B cell (primary cell): ENCODE measurements at places on chromosomes 12 and 14.
A peak's percentile ranks its signal among the peaks of the same experiment; 100 is the strongest.

DNA sequence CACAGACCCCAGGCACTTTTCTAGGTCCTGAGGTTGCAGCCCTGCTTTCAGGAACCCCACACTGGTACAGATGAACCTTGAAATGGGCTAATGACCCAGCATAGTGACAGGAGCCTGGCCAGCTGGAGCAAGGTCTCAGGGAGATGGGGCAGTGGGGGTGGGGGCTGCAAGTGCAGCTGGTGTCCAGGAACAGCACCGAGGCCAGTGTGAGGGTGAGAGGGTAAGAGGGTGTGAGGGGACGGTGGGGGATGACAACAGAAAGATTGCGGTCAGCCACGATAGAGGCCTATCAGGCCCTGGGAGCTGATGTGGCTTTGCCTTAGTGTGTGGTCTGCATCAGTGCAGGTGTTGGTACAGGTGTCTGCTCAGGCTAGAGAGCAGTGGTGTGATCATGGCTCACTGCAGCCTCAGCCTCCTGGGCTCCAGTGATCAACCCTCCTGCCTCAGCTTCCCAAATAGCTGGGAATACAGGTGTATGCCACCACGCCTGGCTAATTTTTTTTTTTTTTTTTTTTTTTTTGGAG lies 59.7 kb downstream of the EP400 start:
- DNase-seq: no peak

DNA sequence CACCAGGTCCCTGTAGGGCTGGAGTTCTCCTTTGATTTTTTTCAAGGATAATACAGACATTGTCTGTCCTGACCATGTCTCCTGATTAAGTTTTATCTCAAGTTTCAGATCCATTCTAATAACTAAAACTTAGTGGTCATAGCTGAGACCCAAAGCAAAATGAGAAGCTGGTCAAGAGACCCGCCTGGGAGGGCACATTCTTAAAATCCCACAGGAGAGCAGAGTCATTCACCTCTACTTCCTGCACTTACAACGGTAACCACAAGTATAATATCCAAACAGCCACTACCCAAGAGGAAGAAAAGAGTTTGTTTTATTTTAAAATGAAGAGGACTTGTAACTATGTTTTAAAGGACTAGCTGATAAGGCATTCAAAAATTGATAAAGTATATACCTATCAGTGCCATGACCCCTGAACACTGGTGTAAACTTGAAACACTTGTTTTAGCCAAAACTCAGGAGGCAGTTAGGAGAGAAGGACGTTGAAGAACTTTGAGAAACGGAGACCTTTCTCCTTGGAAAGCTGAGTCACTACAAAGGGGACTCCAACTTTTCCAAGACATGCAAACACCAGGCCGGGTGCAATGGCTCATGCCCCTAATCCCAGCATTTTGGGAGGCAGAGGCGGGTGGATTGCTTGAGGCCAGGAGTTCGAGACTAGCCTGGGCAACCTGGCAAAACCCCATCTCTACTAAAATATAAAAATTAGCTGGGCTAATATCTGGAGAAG lies 478.2 kb downstream of the GLT1D1 start:
- no peak for DNase-seq

DNA sequence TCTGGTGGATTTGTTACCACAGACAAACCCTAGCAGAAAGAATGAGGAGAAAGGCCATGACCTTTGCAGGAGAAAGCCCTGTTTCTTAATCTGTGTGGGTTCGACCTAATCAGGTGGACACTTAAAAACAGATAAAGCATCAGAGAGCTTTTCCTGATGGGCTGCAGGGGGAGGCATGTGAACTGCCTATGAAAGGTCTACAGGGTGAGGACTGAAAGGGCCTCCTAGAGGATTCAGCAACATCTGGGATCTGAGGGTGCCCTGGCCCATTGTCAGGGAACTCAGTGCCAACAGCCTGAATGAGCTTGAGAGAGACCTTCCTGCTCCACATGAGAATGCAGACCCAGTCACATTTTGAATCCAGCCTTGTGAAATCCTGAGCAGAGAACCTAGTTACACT lies 178.8 kb upstream of the DDHD1 start:
- no peak for DNase-seq

DNA sequence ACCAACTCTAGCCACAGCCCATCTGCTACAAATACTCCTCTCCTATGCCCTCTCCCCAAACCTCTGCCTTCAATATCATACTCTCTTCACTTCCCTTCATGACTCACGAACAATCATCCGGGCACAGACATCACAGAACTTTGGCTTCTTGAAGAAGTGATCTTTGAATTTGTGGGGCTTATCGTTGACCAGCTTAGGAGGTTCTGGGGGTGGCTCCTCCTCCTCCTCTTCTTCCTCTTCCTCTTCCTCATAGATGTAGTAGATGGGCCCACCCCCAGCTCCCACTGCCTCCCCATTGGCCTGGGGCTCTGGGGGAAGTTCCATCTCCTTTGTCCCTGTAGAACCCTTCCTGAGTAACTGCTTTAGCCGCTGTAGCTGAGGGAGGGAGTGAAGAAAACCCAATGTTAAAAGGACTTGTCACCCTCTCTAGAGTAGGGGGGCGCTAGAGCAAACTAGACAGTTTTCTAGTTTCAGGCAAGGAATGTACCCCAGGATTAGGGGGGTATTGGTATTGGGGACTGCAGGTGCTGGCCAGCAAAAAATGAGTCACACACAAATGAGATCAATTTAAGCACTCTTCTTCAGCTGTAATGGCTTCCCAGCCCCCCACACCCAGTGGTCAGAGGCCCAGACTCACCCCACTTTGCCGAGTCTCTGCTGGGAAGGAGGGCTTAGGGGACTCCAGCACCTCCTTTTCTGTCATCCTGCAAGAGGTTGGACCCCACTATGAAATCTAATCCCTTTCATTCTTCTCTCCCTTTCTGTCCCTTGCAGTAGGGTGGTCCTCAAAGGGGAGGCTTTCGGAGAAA lies 1.8 kb downstream of the STAC3 start:
- no peak for DNase-seq

GRCh38 chr12:45540661-45541341 lies 188.7 kb upstream of the ARID2 start:
- no peak for DNase-seq

GRCh38 chr12:45648070-45648469 lies 81.4 kb upstream of the ARID2 start:
- DNase-seq: no peak

GRCh38 chr14:94748667-94749347 lies 21.1 kb downstream of the GSC start:
- no peak for DNase-seq

- DNase-seq: no peak
These were observed 63.5 kb downstream of the SLC38A1 start for GRCh38 chr12:46205294-46205693.

DNA sequence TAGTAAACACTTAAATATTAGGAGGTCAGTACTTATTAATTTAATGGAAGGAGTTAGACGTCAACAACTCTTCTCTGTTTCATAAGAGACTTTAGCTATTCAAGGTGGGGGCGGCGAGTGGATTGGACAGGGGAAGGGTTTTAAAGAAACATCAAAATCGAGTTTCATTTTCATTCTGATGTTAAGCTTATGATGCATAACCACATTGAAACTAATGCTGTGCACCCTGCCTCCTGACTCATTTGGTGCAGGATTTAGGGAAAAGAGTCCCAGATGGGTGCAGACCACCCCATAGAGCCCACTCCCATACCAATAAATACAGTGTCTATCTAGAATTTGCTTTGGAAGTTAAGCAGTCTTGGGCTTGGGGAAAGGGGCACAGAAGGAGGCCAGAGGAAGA lies 7.4 kb downstream of the ZBTB39 start:
- peak; percentile 55 for DNase-seq

GRCh38 chr12:100138048-100138802 lies 4.4 kb downstream of the BLTP3B start:
- peak; percentile 55 for DNase-seq

GRCh38 chr14:91242635-91243034 lies 1.9 kb downstream of the GPR68 start:
- DNase-seq: no peak

GRCh38 chr12:100331871-100332270 lies 25.0 kb upstream of the SLC17A8 start:
- DNase-seq: no peak

- DNase-seq: no peak
These were observed 111.4 kb downstream of the TMTC3 start for GRCh38 chr12:88253371-88253978.

GRCh38 chr14:65926935-65927700 lies 514.6 kb downstream of the FUT8 start:
- no peak for DNase-seq

GRCh38 chr12:55631733-55632132 lies 5.0 kb upstream of the OR10P1 start:
- DNase-seq: no peak

- DNase-seq: no peak
These were observed 984.0 kb upstream of the TMEM132C start for GRCh38 chr12:127282786-127283565.

GRCh38 chr12:104751594-104751993 lies 206.5 kb downstream of the SLC41A2 start:
- peak; percentile 73 for DNase-seq

GRCh38 chr12:67354322-67354721 lies 85.2 kb downstream of the CAND1 start:
- DNase-seq: no peak

DNA sequence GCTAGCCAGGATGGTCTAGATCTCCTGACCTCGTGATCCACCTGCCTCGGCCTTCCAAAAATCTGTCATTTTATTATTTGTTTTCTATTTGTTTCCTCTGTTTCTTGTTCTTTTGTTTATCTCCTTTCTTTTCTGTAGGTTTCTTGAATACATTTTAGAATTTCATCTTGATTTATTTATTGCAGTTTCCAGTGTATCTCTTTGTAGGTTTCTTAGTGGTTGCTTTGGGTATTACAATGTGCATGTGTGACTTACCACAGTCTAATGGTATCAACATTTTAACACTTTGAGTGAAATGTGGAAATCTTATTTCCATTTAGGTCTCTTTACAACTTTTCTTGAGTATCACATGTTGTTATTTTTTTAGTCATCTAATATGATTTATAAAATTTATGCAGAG lies 29.9 kb upstream of the MUCL1 start:
- no peak for DNase-seq

GRCh38 chr14:31278883-31279282 lies 71.3 kb upstream of the HECTD1 start:
- no peak for DNase-seq

DNA sequence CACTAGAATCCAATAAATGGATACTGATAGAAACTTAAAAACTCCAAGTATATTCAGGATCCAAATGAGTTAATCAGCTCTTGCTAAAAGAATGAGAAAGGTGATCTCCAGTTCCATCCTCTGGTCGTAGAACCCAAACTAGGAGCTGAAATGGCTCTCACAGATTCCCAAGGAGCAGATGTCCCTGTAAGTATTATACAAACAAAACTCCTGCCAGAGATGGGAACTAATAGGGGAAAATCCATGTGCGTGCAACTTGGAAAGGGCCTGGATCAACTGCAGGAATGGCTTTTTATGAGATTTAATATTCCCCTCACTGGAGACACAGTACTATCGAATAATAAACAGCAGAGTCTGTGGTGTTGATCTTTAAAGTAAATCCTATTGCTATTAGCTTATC lies 309.2 kb upstream of the TBX3 start:
- DNase-seq: no peak

DNA sequence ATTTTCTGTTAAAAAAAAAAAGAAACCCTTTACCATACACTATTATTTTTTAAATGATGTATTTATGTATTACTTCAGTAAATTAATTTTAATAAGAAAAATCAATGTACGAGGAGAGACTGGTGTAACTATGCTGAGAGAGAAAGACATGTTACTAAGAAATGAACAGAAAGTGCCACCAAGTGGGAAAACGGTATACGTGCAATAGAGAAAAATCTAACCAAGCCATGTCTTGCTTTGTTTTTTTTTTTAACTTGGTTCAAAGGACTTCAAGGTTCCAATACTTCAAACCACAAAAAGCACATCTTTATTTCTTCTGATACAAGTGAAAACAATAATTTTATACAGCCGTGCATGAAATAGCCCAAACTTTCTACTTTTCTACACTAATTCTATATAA lies 22.9 kb downstream of the NDUFA12 start:
- no peak for DNase-seq

GRCh38 chr14:88256997-88257950 lies 65.8 kb downstream of the KCNK10 start:
- DNase-seq: no peak

DNA sequence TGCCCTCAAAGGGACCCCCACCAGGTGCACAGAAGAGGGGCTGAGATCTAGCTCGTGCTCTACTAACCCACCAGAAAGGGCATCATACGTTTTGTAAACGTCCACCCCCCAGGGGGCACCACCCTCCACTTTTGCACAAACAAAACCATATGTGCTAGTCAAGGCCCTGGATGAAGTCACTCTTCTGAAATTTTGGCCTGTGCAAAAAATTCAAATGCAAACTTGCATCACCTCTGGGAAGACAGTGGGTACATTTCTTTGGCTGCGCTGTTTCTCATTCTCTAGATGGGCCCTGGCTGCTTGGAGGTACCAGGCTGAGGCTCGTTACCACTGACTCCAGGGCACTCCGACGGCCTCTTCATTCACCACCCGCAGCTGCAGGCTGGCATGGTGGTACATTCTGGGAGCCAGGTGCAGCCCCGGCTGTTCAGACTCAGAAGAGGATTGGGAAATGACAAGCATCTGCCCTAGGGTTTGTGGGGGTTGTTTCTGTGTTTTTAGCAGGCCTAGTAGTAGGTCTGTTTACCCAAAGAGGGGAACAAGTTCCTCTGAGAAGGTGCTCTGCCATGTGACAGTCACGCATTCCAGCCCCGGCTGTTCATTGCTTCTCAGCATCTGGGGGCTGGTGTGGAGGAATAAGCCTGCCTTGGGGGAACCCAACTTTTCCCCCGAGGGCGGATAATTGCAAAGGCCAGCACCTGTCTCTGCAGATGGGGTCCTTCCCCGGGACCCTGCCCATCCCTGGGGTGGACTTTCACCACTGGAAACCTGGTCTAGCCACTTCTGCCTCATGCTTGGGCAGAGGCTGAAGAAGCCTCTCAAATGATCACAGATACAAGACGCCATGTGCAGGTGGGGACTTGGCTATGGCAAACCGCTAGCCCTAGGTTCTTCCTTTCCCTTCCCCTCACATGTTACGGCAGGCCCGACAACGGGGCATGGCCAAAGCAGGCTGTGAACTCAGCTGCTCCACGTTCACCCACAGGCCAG lies 147.6 kb downstream of the DPF3 start:
- no peak for DNase-seq

DNA sequence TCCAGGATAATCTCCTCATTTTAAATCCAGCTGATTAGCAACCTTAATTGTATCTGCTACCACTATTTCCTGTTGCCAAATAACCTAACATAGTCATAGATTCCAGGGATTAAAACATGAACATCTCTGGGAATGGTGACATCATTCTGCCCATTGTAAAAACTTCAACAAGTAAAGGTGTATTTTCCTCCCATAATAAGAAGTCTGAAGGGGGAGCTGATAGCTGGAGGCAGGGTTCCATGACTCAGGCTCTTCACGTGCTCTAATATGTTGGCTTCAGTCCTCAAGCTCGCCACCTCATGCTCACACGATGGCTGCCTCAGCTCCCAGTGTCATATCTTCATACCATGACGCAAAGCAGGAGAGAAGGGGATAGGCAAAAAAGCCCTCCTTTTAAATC lies 172.0 kb upstream of the VASH1 start:
- DNase-seq: no peak
